ENCODE measurements at places on chromosomes 5 and 9.

GRCh38 chr5:175195698-175196656 lies 248.0 kb downstream of the DRD1 start:
- DNase-seq = no peak

GRCh38 chr5:73322437-73323076 lies 126.0 kb downstream of the FOXD1 start:
- DNase-seq = no peak

DNA sequence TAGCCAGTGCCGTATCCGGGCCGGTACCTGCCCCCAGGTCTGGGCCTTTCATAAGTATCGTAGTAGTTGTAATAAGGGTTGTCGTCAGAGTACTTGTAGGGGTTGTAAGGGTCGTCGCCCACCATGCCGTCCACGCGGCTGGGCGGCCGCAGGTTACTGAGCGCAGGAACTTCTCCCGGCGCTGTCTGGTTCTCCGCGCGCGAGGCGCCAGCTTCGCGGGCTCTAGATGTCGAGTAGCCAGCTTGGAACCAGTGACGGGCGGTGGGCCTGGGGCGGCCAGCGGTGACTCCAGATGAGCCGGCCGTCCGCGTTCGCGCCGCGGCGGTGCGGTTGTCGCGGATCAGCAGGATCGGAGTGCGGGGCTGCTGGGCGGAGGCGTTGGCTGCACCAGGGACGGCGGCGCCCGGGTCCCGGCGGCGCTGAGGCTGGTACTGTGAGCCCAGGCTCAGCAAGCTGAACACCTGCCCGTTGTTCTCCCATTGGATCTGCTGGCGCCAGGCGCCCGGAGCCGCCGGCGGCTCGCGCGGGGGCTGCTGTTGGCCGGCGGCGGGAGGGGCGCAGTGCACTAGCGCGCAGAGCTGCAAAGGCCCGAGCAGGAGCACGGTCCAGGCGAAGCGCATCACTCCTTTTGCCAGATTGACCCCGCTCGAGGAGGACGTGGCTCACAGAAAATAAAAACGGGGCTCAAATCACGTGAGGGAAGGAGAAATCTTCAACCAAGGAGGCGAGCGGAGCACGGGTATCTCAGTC lies 518 bp downstream of the LOX start:
- DNase-seq = no peak

DNA sequence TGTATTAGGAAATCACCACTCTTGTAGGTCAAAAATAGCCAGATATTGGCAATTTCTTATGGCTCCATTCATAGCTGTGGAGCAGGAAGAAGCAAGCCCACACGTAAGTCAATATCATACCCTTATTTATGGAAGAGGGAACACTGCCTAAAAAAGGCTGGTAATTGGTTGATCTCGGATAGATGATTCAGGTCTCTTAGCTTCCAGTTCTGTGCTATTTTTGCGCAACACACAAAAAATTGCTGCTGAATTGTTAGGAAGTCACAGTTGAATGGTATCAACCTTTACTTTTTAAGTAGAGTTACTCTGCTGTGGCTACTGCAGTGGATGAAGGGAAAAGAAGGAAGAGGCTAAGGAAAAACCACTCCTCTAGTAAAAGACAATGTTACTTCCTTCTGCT lies 168.8 kb downstream of the ARHGAP26 start:
- no peak for DNase-seq

- DNase-seq = no peak
Observed at GRCh38 chr5:152089644-152090043, 165.0 kb upstream of the GLRA1 start.
